ENCODE measurements at places on chromosomes 6 and 20.

- no peak for DNase-seq
These were observed 443.8 kb downstream of the HAO1 start for GRCh38 chr20:7496394-7496991.

DNA sequence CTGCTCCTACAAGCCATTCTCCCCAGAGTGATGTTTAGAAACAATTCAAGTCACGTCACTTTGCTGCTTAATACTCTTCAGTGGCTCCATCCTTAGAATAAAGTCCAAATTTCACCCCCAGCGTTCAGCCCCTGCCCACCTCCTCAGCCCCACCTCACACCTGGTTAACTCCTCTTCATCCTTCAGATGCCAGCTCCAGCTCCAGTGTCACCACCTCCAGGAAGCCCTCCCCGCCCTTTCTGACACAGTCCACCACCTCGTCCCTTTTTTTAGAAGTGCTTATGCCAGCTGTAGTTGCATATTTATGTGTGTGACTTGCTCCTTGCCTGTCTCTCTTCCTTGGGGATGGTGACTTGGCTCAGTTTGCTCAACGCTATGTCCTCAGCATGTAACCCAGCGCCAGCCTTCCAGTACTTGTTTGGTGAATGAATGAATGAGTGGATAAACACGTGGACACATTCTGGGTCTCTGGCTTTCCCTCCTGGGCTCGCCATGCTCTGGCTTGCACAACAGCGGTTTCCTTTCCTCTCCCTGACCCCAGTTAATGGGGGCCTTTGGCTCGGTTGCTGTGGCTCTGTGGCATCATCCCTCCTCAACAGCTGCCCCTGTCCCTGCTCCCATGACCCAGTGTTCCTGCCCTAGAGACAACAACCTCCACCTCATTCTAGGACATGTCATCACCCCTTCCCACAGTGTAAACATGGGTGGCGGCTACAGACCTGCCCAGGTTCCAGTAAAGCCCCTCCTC, 3.7 kb upstream of the IP6K3 start:
- no peak for DNase-seq

DNA sequence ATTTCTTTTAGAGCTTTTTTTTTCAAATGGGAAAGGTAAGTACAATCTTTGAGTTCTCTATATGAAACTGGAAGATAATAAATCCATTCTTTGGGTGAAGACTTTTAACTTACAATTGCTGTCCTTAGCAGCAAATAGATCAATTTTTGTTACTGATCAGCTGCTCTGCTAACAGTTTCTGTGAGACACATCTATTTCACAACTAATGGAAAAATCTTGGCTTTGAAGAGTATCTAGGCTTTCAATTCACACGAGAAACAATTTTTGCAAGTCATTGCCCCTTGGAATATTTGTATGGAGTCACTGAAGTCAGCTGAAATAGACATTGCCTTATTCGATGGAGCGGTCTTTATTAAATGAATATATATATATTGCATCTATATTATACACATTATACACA, 20.5 kb upstream of the ARG1 start:
- DNase-seq: no peak

GRCh38 chr6:95879856-95880255, 135.9 kb upstream of the FUT9 start:
- no peak for DNase-seq

DNA sequence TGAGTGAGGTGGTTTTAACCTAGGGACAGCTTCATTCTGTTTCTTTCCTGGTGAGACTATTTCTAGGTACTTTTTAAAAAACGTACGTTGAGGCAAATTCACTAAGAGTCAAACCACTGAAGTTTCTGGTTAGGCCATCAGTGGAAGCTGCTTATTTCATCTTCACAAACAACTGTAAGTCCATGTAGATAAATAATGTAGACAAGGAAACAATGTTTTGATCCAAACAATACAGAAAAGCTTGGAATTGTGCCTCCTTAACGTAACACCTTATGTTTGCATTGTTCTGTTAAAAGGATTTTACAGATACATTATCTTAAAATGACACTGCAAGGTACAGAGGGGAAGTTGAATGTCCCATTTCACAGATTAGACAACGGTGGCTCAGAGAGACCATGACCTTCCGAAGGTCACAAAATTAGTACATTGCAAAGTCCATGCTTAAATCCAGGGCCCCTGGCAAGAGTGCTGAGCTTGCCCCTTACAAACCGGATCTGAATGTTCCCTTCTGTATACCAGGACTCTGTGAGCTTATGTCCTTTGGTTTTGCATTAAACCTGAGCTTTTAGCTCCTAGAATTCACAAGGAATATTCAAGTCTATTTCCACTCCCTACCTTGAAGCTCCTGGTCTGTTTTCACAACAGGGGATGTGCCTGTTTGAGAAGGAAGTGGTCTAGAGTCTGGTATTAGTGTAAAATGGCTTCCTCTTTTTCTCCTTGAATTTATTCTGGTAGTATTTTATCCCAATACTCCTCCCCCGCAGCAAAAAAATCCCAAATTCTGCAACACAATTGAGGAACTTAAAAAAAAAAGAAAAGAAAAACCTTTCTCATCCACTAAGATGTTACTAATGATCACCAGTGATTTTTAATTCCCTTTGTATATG, 28.9 kb upstream of the ZNF217 start:
- DNase-seq: no peak

- no peak for DNase-seq
These were observed 177.6 kb downstream of the MAFB start for GRCh38 chr20:40511478-40511877.

GRCh38 chr6:144429753-144430152, 144.6 kb downstream of the UTRN start:
- no peak for DNase-seq

DNA sequence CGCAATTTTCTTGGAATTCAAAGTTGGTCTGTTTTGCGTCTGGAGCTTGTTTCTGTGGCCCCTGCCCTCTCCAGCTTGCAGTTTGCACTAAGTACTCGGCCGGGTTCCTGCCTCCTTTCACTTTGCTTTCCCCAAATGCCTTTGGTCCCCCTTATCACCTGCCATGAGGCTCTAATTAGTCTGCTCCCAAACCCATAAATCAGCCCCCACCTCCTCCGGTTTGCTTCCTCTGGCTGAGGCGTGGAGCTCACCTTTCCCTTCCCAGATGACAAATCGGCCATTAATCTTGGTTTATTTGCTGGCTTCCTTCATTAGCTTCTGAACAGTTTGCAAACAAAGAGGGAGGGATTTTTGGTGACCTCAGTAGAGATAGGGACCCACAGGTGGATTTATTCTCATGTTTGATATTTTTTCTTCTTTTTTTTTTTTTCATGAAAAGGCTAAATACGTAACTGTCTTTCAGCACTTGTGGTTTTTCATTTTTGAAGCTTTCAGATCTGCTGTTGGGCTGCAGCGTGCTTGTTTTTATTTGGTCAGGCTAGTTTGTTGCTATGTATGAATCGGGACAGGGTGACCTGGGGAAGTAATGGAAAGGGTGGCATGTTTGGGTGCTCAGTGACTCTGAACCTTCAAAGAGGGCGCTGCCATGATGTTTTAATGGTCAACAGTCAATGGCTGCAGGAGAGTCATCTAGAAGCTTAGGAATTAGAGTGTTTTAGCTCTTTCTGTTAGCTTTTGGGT, 121.7 kb upstream of the JAG1 start:
- DNase-seq: no peak

DNA sequence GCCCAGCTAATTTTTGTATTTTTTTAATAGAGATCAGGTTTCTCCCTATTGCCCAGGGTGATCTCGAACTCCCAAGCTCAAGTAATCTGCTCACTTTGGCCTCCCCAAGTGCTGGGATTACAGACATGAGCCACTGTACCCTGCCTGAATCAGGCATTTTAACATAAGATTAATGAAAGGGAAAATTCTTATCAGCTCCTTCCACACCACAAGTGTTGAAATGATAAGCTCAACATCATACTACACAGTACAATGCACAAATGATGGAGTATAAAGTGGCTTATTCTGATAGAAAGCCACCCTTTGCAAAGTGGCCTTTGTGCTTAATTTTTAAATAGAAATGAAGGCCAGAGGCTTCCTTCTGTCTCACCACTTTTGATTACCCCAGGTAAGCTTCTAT, 71.3 kb upstream of the MCHR2 start:
- DNase-seq: no peak

DNA sequence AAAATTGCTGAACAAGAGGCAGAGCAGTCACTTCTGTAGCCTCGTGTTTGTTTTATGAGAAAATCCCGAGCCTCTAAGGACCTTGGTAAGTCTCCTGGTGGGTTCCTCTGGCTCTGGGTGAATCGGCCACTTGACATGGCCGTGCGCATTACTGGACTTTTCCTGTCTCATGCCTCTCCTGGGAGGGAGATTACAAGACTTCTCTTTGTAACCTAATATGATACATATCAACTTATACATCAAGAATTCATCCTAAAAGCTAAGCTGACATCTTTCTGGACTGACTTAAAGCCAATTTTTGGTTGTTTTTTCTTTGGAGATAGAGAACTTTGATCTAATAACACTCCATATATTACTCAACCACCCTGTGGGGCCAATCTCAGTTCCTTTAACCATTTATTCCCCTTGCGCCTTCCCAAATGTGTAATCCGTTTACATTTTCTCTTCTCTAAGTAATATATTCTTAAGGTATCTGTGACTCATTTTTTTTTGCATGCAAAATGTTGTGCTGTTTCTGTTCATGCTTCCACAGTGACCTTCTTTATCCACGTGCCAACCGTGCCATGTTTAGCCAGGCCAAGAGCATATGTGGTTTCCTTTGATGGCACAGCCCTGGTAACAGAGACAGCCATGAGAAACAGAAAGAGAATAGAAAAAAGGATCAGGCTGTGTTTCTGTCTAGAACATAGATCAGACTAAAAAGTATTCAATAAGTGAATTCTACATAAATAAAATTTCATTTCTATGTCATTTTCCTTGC, 47.5 kb upstream of the JAG1 start:
- no peak for DNase-seq

GRCh38 chr6:157912326-157912725, 69.3 kb upstream of the SYNJ2 start:
- DNase-seq: no peak

- DNase-seq: no peak
These were observed 435 bp downstream of the CENPB start for GRCh38 chr20:3786126-3786484.

- no peak for DNase-seq
These were observed 69.6 kb downstream of the DNAH8 start for GRCh38 chr6:38784506-38785235.

DNA sequence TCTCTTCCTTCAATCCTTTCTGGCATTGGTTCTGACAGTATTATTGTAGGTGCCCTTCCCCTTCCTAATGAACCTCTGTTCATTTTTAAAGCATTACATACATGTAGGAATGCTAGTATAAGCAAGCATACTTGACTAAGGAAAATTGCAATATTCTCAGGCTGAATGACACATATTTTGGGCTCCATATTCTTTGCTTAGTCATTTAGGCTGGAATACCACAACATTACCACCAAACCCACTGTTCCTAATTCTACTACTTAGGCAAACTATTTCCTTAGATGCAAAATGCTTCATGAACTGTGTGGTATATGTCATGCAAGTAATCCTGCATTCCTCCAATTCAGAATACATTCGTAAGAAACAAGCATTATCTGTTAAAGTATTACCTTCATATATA, 113.9 kb downstream of the PRDM1 start:
- no peak for DNase-seq

DNA sequence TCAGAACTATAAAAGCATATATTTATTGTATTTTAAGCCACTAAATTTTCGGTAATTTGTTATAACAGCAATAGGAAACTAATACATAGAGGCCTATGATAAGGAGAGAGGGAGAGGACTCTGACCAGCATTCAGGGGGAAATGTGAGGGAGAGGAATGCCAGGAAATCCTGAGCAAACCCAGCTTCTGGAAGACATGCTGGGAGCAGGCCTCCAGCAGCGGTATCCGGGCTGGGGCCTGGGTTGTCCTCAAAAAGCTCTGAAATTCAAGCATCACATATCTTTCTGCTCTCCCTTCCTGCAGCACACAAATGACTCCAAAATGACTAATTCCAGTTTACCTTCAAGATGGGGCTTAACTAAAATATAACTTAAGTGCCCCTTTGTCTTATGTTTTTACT, 33.4 kb upstream of the RIMS1 start:
- DNase-seq: no peak
